ENCODE measurements at places on chromosomes 2 and 18.

GRCh38 chr2:70531419-70532086 lies 22.1 kb downstream of the TGFA start:
- no peak for DNase-seq

- no peak for DNase-seq
Measured at GRCh38 chr2:235850289-235850688, 317.9 kb downstream of the GBX2 start.

DNA sequence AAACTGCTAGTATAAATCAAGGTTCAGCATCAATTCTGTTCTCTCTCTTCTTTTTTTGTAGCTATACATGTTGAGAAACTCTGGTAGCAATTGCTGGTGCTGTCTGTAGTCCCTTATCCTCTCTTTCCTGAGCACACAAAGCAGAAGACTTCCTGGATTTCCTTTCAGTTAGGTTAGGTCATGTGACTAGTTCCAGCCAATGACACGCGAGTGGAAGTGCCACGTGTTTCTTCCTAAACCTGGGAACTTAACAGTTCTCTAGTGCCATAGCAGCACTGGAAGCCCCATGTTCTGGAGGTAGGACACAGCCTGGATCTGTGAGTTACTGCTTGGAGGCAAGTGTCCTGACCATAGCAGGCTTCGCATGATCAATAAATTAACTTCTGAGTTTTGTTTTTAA lies 125.9 kb downstream of the PLA2R1 start:
- DNase-seq = no peak

DNA sequence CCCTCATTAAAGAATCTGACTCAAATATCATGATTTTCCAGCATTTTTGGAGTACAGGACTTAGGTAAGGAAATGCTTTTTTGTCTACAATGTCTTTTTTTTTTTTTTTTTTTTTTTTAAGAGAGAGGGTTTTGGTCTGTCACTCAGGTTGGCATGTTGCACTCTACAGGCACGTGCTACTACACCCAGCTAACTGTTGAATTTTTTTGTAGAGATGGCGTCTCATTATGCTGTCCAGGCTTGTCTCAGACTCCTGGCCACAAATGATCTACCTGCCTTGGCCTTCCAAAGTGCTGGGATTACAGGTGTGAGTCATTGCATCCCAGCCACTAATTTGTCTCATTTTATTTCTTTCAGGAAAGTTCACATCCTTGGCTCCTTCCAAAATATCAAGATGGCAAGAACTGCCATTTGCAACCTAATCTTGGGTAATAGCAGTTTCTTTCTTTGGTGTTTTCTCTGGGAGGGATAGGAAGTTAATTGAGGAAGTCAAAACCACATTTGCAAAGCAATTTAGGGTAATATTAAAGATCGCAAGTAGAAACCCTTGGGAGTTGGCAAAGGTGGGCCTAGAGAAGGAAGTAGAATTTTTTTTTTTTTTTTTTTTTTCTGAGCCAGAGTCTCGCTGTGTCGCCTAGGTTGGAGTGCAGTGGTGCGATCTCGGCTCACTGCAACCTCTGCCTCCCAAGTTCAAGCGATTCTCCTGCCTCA lies 15.5 kb downstream of the PNO1 start:
- no peak for DNase-seq

DNA sequence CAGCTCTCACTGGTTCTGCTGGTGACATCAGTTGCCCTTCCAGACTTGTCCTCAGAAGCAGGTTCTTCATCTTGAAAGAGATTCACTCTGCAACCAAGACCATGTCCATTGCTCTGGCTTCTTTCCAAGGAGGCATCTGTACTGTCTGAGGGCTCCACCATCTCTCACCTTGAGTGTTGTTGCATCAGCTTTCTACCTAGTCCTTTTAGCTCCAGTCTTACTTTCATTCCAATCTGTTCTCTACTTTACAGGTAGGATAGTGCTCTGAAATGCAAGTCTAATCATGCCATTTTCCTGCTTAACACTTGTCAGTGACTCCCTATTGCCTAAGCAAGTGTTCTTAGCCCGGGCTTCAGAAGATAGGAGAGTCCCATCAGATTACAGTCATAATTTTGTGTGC lies 117.7 kb downstream of the EN1 start:
- no peak for DNase-seq

- no peak for DNase-seq
Measured at GRCh38 chr2:235803028-235803427, 309.2 kb downstream of the AGAP1 start.

- DNase-seq = no peak
Measured at GRCh38 chr2:163748420-163748819, 12.6 kb upstream of the FIGN start.

- DNase-seq = no peak
Measured at GRCh38 chr2:63444565-63445288, 143.6 kb downstream of the WDPCP start.

Data from CD8-positive, alpha-beta memory T cell (primary cell).